ENCODE measurements at places on chromosomes 13 and 19. TPM values are rescaled to one million over a fixed set of nuclear protein-coding genes. Genes with fewer than 3 reads are reported as not detected.

Gene PABPC3
- total RNA-seq: 0.29 TPM

Gene ZNF568
- 9.1 TPM for total RNA-seq

Gene PIK3R2
- total RNA-seq: 14.8 TPM

Gene PSG5
- total RNA-seq: not detected

Gene NKPD1
- not detected for total RNA-seq

Gene FOSB
- total RNA-seq: 907 TPM

Gene ZNF66
- 4.2 TPM for total RNA-seq

Gene PRRG2
- total RNA-seq: 1.1 TPM

Gene ILF3
- 212 TPM for total RNA-seq

DNA sequence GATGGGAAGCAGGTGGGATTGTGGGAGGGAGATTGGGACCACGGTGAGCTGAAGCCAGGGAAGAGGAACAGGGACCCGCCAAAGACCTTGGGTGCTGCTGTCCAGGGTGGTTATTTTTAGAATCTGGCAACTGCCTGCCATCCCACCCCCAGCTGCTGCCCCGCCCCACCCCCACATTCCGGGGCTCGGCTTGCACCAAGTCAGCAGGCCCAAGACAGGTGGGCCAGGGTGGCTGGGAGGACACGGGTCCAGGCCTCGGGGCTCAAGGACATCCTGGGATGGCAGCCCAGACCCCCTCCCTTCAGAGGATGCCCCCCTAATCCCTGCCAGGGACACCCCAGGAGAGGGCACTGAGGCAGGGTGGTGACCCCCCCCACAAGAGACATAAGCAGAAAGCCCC, 827 bp downstream of the CKM start:
- no peak for DNase-seq

DNA sequence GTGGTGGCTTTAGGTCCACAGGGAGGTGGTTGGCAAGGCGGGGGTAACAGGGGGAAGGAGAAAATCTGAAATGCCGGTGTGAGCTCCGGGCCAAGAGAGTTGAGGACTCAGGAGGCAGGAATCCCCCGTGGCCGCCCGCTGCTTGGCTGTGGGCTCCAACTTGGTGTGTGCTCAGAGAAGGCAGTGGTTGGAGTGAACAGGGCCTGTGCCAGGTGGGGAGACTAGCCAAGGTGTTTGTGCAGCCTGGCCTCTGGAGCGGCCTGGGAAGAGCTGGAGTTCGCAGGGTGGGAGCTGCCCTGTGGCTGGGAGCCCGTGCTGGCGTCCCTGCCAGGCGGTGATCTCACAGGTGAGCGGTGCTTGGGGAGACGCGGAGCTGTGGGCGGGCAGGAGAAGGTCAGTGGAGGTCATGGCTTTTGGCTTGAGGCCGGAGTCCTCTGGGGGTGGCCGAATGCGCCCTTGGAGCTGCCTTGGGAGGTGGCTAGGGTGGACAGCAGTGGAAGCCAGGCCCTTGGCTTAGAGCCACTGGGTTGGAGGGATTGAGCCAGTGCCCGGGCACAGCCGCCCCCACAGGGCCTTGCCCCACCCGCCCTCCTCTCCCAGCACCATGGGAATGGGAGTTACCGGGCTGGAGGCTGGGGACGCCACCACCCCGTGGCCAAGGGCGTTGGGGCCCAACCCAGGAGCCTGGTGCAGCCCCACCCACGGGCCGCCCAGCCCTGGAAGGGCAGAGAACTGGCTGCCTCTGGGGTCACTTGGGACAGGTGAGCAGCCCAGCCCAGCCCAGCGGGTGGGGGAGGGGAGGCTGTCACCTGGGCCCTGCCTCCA, 7.1 kb upstream of the CIRBP start:
- no peak for DNase-seq

GRCh38 chr19:41325640-41325946, 15.6 kb downstream of the CCDC97 start:
- no peak for DNase-seq

DNA sequence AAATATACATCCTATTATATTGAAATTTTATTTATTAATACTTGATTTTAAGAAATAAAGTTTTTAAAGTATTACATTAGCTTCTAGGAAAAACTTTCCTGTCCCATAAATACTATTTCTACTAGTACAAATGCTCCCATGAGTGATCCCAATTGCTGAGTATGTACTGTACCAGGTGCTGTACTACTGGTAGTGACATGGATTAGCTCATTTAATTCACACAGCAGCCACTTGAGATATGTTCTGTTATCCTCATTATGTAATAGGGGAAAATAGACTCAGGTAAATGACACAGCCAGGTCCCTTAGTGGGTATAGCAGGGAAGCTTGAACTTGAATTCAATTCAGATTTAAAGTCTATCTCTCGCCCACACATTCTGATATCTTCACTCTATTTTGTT, 363.1 kb downstream of the FGF14 start:
- no peak for DNase-seq

- no peak for DNase-seq
These were observed 17.9 kb downstream of the PPP1R37 start for GRCh38 chr19:45110851-45111266.

DNA sequence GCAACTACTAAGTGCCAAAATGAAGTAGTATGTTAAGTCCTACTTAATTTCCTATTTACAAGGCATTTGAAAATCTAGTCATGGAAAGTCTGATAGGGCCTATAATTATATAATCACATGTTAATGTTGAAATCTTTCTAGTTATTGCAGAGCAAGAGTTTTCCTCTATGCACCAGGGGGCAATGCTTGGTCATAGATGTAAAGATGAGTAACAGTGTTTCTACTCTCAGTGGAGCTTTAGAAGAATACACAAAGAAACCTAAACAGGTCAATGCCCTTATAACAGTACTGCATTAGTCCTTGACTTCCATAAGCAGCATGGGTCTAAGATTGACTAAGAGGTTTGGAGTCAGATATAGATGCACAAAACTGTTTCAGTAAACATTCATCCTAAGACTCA, 218.7 kb downstream of the KCTD12 start:
- DNase-seq: no peak

DNA sequence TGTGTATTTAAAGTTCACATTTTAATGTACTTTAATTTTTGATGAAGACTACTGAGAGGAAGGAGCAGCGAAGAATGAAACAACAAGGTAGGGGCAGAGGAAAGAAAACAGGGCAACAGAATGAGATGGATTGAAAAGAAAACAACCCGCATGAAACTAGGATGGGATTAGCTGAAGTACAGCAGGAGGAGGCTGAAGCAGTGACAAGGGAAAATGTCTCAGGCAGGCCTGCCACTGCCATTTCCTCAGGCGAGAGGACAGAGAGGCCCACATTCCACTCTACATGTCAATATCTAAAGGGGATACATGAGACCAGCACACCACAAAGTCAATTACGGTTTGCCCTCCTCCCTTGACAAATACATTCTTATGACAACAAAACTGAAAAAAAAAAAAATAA, 1703.2 kb downstream of the EFNB2 start:
- DNase-seq: no peak

GRCh38 chr19:39507715-39508364, 7.1 kb upstream of the SELENOV start:
- DNase-seq: no peak

GRCh38 chr19:31666126-31666525, 316.9 kb upstream of the TSHZ3 start:
- no peak for DNase-seq

DNA sequence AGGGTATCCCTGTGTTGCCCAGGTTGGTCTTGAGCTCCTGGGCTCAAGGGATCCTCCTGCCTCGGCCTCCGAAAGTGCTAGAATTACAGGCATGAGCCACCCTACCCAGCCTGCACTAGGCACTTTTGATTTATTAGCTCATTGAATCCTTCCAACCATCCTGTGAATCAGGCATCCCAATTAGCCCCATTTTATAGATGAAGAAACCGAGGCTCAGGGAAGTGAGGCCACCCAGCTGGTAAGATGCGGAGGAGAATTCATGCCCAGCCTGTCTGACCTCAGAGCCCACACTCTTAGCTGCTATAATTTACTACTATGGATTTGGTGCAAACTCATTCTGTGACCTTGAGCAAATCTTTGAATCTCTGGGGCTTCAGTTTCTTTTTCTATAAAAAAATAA, 17.8 kb upstream of the CACNG8 start:
- no peak for DNase-seq

DNA sequence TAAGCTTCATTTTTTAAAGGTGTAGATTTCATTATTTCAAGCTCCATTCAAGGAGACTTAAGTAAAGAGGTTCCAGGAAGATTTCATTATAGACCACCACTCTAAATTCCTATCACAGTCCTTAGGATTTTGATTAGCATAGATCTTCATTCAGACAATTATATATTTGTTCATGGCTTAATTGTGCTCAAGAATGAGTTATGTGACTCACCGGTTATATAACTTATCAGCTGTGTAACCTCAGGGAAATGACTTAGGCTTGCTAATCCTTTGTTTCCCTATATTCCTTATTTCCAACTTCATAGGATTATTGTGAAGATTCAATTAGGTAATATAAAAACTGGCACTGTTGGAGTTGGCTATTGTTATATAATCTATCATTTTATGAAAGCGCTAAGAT, 632.8 kb upstream of the SPRY2 start:
- no peak for DNase-seq

DNA sequence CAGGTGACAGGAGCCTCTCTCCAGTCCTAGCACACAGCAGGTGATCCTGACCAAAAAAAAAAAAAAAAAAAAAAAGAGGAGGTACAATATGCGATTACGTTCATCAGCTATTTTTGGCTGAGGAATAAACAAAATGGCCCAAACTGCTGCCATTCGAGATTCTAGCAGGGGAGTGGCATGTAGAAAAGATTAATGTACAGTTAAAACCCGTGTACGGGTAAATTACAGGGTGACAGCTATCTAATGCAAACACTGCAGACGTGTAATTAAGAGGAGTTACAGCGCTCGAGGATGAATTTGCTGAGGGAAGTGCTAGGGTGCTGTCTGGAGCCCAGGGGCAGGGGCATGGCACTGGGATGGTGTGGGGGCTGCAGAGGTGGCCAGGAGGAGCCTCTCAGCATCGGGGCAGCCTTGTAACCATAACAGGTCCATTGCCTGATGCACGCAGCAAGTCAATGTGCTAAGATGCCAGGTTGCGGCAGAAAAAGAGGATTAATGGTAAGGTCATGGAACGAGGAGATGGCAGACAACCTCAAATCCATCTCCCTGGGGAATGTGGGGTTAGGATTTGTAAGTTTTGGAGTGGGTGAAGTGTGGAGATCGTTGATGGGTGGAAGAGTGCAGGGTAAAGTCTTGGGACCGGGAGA, 17.4 kb downstream of the CHST8 start:
- peak; percentile 41 for DNase-seq

DNA sequence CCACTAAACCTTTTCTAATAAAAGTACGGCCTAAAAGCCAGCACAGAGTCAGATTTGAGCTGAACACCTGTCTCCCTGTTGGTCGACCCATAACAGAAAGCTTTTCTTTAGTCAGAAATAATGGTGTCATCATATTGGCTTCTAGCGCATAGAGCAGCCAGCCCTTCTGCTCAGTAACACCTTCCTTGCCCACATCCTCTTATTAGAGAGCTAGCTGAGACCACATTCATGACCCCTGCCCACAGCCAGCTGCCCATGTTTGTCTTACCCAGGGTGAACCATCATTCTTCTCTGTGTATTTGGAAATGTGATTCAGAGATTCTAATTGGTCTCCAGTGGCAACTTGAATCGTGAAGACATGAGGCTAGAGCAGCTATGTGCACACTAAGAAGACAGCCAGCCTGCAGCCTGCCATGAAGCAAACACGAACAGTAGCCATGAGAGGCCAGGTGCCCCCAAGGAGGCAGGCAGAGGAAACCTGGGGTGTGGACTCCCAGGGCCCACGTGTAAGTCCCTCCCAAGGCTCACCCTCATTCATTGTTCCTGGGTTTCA, 82.3 kb upstream of the PDCD5 start:
- DNase-seq: no peak

DNA sequence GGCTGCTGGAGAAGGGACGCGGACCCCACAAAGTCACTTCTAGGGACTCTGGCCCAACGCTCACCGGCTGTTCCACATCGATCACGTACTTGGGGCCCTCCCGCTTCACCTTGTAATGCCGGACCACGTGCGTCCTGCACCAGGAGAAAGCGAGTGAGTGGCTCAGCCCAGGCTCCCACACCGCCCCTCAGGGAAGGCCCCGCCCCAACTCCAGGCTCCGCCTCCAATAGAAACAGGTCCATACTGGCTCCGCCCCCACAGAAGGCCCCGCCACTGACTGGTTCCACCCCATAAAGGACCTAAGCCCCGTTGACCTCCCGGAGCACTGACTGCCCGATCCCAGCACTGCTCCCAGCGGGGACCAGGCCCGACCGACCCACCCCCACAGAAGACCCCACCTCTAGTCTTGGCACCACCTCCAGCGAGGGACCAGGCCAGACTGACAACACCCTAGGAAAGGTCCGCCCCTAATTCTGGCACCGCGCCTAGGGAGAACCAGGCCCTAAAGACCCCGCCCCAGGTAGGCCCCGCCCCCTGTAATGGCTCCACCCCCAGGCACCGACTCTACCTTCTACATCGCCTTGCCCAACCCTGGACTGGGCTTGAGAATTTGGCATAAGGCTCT, 11.3 kb downstream of the STAP2 start:
- DNase-seq: no peak

- DNase-seq: no peak
These were observed 172.3 kb upstream of the HTR2A start for GRCh38 chr13:47069133-47069532.

GRCh38 chr13:51828730-51829567, 16.0 kb downstream of the TMEM272 start:
- no peak for DNase-seq

DNA sequence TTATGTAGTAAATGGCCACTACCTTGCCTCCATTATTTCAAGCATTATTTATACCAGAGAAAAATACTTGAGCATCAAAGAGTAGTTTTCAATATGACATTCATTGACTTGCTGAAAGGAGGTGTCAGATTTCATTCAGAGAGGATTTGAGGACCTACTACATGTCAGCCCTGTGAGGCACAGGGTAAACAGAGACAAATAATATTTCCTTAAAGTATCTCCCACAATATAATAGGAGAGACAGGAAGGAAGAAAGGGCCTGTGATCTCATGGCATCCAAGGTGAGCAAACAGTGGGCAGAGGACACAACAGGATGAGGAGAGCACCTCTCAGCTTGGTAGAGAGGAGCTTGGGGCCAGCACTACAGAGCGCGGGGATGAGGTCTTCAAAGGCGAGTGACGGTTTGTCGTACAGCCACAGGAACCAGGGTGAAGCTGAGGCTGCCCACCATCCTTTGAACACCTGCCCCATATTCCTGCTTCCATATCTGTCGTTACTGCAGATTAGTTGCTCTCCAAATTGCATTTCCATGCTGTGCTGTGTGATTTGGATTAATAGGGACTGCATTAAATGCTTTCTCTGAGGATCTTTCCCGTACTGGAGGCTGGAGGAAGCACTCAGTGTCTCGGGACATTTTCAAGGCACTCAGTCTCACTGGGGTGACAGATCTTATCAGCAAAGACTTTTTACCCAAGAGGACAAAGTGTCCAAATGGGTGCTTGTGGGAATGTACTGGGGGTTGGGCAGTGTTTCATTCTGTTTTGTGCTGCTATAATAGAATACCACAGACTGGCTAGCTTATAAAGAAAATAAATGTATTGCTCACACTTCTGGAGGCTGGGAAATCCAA, 59.2 kb downstream of the GJA3 start:
- no peak for DNase-seq
